Activated naive CD8-positive, alpha-beta T cell treated with anti-CD3 and anti-CD28 coated beads for 36 hours (primary cell): ENCODE measurements at places on chromosomes 2 and 18.

DNA sequence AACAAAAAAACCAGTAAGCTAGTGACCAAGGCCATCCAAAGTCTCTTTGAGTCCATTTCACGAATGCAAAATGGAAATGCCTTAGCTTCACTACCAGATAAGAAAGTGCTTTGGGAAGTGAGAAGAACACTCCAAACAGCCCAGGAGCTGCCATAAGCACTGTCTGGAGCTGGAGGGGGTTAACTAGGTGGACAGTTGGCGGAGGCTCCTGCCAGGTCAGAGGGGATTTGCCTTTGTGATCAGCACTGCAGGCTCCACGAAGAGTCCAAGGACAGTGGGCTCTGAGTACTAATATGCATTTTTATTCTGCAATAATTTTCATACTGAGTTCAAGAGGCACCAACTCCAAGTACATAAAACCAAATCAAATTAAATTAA lies 233.3 kb upstream of the SMAD2 start:
- DNase-seq = no peak

DNA sequence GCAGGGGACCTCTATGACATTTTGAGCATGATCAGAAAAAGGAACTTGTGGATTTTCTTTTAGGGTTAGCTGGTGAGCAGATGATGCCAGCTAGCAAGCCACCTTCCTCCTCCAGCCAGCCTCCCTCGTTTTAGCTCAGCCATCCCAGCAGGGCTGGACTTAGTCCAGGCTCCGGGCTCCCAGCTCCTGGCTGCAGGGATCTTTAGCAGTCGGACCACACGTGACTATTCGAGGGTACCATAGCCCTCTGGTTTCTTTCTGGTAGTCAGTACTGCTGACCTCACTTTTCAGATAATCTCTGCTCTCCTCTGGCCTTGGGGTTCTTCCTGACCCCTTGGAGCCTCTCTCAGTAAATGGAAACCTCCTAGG lies 31.8 kb downstream of the NCK2 start:
- no peak for DNase-seq

DNA sequence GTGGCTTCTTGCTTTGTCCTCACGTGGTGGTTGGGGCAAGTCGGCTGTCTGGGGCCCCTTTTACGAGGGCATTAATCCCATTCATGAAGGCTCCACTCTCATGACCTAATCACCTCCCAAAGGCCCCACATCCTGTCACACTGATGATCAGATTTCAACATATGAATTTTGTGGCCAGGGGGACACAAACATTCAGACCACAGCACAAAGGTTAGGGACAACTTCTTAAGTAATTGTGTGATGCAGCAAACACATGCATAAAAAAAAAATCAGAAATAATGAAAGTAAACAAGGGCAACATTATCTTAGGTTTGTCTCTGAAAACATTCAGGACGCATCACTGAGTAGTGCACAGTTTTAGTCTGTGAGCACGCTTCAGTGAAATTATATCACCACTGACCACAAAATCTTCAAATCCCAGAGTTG lies 54.2 kb upstream of the FRZB start:
- DNase-seq = no peak

- peak; percentile 17 for DNase-seq
Measured at GRCh38 chr2:148674063-148675020, 29.8 kb downstream of the EPC2 start.

DNA sequence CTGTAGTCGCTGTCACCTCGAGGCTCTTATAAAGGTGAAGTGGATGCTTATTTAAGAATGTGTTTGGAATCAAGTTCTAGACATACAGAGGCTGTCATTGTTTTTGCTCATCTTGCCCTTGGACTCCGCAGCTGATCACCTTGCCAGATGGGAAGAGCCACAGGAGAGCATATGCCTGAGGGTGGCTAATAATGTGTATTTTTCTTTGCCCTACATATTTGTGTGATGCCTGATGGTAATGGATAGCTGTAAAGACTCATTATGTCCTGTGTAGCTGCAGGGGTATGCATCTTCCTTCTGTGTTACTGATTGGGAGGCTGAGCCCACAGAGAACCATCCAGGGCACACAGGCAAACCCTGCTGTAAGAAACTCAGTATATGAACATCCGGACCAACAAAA lies 61.7 kb downstream of the PRKCE start:
- no peak for DNase-seq

DNA sequence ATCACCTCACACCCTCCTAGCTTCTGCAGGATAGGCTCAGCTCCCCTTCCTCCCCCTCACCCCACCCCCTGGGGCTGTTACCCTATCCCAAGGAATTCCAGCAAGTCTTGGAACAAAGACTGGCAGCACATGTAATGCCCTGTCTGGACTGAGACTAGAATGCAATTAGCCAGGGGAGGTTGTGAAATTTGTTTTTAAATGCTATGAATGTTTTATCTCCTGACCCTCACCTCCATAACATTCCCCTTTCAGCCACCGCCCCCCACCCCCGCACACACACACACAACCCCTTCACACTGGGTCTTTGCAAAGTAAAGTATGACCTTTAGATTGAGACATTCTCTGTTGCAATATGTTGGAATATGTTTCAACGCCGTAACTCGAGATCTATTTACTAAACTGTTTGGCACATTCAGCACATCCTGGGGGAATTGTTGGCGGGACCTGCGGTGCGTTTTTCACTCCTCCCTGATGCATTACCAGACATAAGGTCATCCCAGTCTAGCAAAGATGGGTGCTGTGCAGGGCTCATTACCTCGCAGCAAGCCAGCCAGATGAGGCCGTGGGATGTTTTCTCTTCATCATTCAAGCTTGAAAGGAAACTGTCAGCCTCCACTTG lies 290.7 kb upstream of the SLC14A2 start:
- no peak for DNase-seq

DNA sequence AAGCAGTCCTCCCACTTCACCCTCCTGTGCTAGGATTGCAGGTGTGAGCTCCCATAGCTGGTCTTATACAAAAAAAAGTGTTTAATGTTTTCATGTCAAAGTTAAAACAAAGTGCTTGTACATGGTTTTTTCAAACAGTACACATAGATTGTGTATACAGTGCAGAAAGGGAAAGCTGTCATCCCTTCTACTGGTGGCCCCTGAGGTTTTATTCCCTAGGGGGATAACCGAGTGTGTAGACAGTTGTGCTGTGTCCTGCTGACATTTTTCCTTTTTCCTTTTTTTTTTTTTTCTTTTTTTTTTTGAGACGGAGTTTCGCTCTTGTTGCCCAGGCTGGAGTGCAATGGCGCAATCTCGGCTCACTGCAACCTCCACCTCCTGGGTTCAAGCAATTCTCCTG lies 10.8 kb downstream of the TUBB6 start:
- no peak for DNase-seq

DNA sequence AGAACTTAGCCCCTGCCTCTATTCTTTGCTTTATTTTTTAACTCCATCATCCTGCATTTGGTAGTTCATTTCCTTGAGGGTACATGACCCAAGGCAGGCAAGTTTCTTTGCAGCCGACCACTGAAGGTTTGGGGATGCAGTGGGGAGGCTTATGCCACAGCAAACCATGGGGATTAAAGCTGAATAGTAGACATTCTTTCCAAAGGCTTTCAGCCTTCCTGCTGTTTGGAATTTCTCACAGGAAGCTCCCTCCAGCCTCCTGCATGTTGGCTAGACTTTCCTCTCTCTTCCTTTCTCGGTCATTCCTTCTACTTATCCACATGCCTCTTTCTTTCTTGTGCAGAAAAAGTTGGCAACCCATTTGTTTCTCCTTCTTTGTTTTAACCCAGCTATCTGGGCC lies 77.3 kb downstream of the SOCS6 start:
- no peak for DNase-seq

DNA sequence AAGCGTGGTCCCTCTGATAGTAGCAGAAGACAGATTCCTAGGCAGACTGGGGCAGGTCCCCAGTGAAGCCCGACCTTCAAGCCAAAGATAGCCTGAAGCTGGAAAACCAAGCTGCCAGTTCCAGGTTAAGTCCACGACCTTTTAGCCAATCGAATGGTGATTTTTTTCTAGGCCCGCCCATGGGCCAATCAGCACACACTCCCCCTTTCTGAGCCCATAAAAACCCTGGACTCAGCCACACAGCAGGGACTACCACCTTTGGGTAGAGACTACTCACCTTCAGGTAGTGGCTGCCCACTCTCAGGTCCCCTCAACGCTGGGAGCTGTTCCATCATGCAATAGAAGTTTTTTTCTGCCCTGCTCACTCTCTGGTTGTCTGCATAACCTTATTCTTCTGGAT lies 14.5 kb upstream of the ADI1 start:
- DNase-seq = no peak

GRCh38 chr2:208142925-208143799 lies 2.8 kb downstream of the CRYGB start:
- no peak for DNase-seq

- no peak for DNase-seq
Measured at GRCh38 chr2:240213226-240213475, 72.7 kb upstream of the OTOS start.

- DNase-seq = no peak
Measured at GRCh38 chr2:167686691-167687090, 560.7 kb downstream of the STK39 start.

DNA sequence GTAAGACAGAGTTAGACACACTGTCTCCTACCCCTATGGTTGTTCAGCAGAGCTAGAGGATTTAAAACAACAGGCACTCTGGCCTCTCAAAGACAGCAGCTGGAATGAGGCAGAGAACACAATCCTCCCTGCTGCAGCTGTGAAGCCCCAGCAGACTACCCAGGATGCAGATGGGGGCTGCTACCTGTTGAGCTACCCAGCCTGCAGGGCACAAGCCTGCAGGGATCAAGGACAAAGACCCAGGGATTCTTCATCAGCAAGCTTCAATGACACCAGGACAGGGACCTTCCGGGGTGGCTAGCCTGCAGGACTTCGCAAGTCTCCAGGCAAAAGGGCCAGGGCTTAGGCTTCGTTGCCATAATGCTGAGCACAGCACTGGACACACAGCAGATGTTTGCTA lies 27.2 kb downstream of the GALNT14 start:
- no peak for DNase-seq
